ENCODE measurements at places on chromosomes 7 and 10.

DNA sequence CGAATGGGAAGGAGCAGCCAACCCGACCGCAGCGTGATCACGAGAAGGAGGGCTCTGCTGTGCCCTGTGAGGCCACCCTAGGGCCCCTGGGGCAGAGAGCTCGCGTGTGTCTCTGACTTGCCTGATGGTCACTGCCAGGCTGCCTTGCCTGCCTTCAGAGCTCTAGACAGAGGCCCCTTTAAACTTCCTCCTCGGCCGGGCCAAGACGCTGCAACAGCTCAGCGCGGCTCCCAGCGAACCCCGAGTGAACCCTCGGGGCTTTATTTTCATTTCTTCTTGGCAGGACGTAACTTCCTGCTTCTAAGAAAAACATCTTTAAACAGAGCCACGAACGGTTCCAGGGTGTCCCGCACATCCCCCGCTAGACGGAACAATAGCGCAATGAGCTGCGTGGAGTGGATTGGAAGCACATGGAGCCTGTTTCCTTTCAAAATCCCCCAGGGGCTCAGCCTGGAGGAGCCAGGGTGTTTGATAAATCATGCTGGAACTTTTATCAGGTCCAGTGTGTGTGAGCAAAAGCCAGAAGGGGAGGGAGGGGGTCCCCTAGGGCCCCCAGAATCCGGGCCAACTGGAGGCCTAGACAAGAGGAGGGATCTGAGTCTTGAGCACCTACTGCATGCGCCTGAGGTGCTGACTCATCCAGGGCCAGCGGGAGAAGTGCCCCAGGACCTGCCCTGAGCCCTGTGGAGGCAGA lies 134.1 kb upstream of the GDF10 start:
- H3K27ac ChIP-seq, result peak overlapping the region; percentile 75
- H3K36me3 ChIP-seq, result no peaks in the 10 kb centered on the region
- peak overlapping the region; percentile 58 for H3K4me3 ChIP-seq
- H3K27me3 ChIP-seq, result no peaks in the 10 kb centered on the region
- DNase-seq, result no peak
- peaks cover 27% of the 10 kb centered on the region for H3K4me1 ChIP-seq

DNA sequence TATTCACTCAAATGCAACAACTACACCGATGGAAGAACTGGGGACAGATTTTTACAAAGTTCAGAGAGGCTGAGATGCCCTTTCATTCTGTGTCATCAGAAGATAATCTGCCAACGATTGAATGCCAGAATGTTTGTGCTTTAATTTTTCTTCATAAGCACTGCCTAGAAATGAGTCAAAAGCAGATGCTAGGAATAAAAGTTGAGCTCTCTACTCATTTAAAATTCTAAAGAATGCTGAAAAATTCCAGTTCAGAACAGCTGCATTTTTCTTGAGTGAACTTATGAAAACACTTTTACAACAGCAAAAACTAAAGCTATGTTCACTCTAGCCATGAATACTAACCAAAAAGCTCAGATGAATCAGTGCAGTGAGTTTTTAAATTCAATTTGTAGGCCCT lies 22.3 kb upstream of the FAM133B start:
- no peak for DNase-seq
- peaks cover 38% of the 10 kb centered on the region for H3K36me3 ChIP-seq
- no peaks in the 10 kb centered on the region for H3K27me3 ChIP-seq
- no peaks in the 10 kb centered on the region for H3K4me1 ChIP-seq

GRCh38 chr10:102763037-102763607 lies 19.4 kb downstream of the WBP1L start:
- no peak for DNase-seq
- H3K27ac ChIP-seq, result no peak overlapping the region
- H3K4me1 ChIP-seq, result peaks cover 21% of the 10 kb centered on the region
- no peaks in the 10 kb centered on the region for H3K27me3 ChIP-seq

- DNase-seq, result no peak
- no peak overlapping the region for H3K4me3 ChIP-seq
- H3K27me3 ChIP-seq, result peaks cover 17% of the 10 kb centered on the region
- no peaks in the 10 kb centered on the region for H3K36me3 ChIP-seq
Measured at GRCh38 chr10:69845574-69846292, 44.0 kb downstream of the COL13A1 start.

GRCh38 chr7:151109094-151110048 lies 23.1 kb downstream of the AGAP3 start:
- no peaks in the 10 kb centered on the region for H3K27me3 ChIP-seq
- no peak overlapping the region for H3K4me3 ChIP-seq
- no peaks in the 10 kb centered on the region for H3K36me3 ChIP-seq
- no peak for DNase-seq
- H3K4me1 ChIP-seq, result peaks cover 24% of the 10 kb centered on the region

DNA sequence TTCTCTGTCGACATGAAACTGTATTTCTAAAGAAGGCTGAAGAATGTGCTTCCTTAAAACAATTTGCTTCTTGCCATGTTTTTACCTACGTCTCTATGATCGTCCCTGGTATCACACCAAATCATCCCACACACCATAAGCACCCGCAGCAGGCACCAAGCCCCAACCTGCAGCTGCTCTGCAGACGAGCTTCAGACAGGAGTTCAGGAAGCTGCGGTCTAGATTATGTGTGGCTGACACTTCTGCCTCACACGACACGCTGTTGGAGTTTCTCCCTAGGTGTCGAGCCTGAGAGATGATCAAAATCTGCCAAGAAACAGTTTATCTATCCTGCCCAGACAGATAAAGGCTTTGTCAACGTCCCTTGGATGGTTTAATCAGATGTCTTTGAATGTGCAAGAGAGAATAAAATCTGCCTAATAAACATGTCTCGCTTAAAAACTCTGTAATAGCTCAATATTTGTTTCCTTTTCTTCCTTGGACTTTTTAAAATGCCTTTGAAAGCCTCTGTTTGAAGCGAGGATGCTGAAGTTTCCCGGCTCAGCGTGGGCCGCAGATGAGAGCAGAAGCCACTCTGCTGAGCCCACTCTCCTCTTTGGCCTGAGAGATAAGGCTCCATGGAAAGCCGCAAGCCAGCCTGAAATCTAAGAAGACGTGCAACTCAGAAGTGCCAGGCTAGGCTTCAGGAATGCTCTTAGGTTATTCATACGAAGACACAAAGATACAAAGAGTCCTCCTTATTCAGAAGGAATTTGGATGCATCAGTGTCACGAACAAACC lies 158.3 kb upstream of the PFKP start:
- no peak overlapping the region for H3K27ac ChIP-seq
- DNase-seq, result no peak
- H3K27me3 ChIP-seq, result no peaks in the 10 kb centered on the region
- no peaks in the 10 kb centered on the region for H3K36me3 ChIP-seq
- H3K4me1 ChIP-seq, result no peaks in the 10 kb centered on the region

DNA sequence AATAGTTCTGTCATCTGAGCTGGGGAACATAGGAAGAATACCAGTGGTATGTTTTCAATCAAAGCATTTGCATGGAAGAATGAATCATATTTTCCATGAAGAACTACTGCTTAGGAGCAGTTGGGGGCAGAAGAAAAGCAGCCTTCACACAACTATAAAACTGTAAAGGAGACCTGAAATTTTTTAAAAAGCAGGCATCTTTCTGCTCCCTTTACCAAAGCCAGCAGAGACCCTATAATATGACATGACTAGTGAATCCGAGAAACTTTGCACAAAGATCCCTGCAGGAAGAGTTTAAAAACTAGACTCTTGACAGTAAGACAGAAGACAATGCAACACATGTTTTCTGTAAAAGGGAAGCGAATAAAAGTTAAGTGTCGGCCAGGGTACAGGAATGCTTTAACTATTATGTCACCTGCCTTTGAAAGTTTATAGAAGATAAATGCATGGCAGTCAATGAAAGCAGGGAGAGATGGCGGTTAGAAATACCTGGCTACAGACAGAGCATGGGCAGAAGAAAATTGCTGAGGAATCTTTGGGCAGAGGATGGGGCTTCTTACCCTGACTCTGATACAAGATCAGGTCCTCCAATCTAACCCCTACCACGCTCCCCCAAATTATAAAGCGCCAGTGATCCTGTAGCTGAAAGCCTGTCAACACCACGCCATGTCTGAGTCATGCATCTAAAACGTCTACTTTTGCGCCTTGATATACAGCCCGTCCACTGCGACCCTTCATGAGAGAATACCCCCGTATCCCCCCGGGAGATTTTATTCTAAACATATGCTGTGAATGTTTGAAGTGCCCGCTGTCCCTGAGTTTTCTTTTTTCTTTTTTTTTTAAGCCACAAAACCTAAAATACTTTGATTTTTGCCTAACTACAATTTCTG lies 93.1 kb downstream of the GLI3 start:
- no peaks in the 10 kb centered on the region for H3K4me1 ChIP-seq
- no peak for DNase-seq
- H3K36me3 ChIP-seq, result no peaks in the 10 kb centered on the region
- no peak overlapping the region for H3K27ac ChIP-seq

DNA sequence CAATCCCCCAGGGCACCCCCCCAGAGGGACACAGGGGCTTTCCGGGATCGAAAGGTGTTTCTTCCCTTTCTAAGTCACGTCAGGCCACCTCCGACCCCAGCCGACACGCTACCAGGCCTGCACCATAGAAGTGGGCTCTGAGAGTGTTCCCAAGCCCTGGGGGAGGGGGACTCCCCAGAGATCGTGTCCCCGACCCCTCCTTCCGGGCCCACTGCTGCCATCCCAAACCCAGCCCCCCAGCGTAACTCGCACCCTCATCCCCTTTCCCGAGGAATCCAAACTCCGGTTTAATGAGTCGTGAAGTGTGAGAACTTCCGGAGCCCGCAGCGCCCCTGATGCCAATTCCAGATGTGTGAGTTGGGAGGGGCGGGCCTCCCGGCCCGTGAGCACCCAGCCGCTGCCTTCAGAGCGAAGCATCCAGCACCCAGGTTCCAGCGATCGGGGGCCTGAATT lies 11.3 kb downstream of the UNCX start:
- H3K4me1 ChIP-seq, result peaks cover 19% of the 10 kb centered on the region
- DNase-seq, result no peak
- H3K27me3 ChIP-seq, result peaks cover 94% of the 10 kb centered on the region
- no peak overlapping the region for H3K4me3 ChIP-seq

GRCh38 chr10:13347043-13347499 lies 1.0 kb downstream of the SEPHS1 start:
- H3K36me3 ChIP-seq, result peaks cover 18% of the 10 kb centered on the region
- peak overlapping the region; percentile 78 for H3K4me3 ChIP-seq
- peak overlapping the region; percentile 98 for H3K27ac ChIP-seq
- no peak for DNase-seq
- H3K4me1 ChIP-seq, result peaks cover 22% of the 10 kb centered on the region
- no peaks in the 10 kb centered on the region for H3K27me3 ChIP-seq

DNA sequence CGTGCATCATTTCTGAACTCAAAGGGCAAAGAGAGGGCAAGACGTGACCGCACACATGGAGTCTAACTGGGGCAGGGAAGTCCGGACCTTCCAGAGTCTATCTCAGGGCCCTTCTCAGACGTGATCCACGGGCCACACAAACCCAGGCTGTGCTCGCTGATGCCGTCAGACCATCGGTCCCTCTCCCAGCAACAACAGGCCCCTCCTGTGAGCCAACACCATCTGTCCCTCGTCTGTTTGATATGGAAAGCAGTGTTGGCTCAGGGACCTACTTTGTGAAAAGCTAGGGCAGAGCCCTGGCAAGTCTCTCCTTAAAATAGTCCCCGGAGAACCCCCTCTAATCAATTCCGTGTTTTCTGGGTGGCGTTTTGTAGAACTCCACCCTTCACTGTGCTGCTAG lies 208.8 kb downstream of the TCERG1L start:
- H3K4me3 ChIP-seq, result no peak overlapping the region
- peaks cover 5% of the 10 kb centered on the region for H3K27me3 ChIP-seq
- H3K27ac ChIP-seq, result no peak overlapping the region
- DNase-seq, result no peak
- no peaks in the 10 kb centered on the region for H3K4me1 ChIP-seq
- H3K36me3 ChIP-seq, result no peaks in the 10 kb centered on the region

GRCh38 chr10:91624633-91625032 lies 8.2 kb downstream of the PPP1R3C start:
- H3K27me3 ChIP-seq, result no peaks in the 10 kb centered on the region
- no peaks in the 10 kb centered on the region for H3K36me3 ChIP-seq
- H3K4me1 ChIP-seq, result no peaks in the 10 kb centered on the region
- no peak overlapping the region for H3K27ac ChIP-seq
- no peak for DNase-seq
- no peak overlapping the region for H3K4me3 ChIP-seq

- no peak overlapping the region for H3K27ac ChIP-seq
- no peak for DNase-seq
Measured at GRCh38 chr10:118832241-118832651, 77.5 kb upstream of the CACUL1 start.

- no peak for DNase-seq
- no peak overlapping the region for H3K27ac ChIP-seq
- no peak overlapping the region for H3K4me3 ChIP-seq
- no peaks in the 10 kb centered on the region for H3K27me3 ChIP-seq
- no peaks in the 10 kb centered on the region for H3K36me3 ChIP-seq
- H3K4me1 ChIP-seq, result no peaks in the 10 kb centered on the region
Measured at GRCh38 chr10:32582946-32583345, 137.0 kb downstream of the CCDC7 start.

GRCh38 chr10:80275756-80276155 lies 13.7 kb downstream of the MAT1A start:
- no peaks in the 10 kb centered on the region for H3K27me3 ChIP-seq
- no peaks in the 10 kb centered on the region for H3K36me3 ChIP-seq
- no peak for DNase-seq
- no peak overlapping the region for H3K27ac ChIP-seq

DNA sequence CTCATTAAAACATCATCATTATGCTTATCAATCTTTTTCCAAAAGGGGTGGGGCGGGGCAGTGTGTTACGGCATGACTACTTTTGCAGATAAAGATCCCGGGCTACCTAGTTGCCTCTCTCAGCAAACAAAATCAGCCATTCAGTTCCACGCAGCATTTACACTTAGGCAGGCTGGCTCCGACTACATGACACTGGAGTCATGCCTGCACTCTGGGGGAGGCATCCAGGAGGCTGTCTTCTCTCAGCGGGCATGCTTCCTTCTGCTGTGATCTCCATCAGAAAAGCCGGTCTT lies 193.9 kb upstream of the TCF7L2 start:
- H3K27me3 ChIP-seq, result no peaks in the 10 kb centered on the region
- no peaks in the 10 kb centered on the region for H3K4me1 ChIP-seq

DNA sequence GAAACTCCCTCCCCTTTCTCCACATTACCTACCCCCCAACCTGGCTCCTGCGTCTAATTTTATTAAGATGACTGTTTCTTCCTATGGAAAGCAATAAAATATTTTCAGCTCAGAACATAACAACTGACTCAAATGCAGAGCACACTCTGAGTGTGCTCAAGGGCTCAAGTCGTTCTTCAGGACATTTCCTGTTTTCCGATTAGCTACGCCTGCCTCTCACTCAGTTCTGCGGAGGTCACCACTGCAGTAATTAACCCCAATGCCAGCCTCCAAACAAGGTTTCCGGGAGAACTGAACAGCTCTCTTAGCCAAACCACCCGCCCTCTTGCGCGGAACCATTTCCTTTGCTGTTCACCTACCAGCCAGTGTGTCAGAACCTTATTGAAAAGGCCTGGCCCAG lies 19.3 kb downstream of the MYOF start:
- no peak for DNase-seq
- no peaks in the 10 kb centered on the region for H3K27me3 ChIP-seq
- H3K27ac ChIP-seq, result peak overlapping the region; percentile 91

- H3K27ac ChIP-seq, result no peak overlapping the region
- H3K4me1 ChIP-seq, result no peaks in the 10 kb centered on the region
- H3K4me3 ChIP-seq, result no peak overlapping the region
- peaks cover 18% of the 10 kb centered on the region for H3K36me3 ChIP-seq
- no peak for DNase-seq
Measured at GRCh38 chr7:99002827-99003212, 124.5 kb downstream of the TRRAP start.
